HepG2 (cell line): ENCODE measurements at places on chromosomes 12 and 14.

DNA sequence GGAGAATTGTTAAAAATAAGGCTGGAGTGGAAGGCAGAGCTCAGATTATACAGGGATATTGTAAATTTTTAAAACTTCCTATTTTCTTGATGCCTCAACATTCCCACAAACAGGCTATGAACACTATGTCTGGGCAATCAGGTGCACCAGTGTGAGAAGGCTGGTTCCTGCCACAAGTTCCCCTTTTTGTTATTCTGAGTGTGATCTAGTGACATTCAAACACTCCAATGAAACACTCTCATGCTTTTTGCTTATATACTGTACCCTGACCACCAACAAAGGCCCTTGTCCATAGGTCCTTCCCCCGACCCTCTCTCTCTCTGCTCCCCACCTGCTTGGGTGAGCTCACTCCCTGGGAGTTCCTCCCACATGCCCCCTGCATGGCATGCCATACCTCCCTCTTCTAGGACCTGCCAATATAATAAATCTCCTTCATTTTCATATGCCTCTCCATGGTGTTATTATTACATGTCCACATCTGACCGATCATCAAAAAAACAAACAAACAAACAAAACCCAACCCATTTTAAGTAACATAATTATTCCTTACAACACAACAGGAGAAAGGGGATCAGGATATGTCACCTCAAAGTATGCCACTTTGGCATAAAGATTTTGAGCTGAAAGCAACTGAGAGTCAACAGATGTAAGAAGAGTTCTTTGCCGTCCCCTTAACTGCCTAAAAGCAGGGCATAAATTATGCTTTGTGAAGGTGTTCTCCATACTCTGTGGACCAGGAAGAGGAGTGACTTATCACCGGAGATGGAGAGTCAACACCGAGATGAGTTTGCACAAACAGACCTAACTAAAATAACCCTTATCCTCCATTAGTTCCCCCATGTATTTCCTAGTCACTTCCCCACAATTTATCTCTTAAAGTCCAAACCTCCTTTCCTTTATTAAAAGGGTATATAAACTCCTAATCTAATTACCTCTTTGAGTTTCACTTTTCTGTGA lies 42.5 kb upstream of the CATSPERB start:
- no peak for DNase-seq

DNA sequence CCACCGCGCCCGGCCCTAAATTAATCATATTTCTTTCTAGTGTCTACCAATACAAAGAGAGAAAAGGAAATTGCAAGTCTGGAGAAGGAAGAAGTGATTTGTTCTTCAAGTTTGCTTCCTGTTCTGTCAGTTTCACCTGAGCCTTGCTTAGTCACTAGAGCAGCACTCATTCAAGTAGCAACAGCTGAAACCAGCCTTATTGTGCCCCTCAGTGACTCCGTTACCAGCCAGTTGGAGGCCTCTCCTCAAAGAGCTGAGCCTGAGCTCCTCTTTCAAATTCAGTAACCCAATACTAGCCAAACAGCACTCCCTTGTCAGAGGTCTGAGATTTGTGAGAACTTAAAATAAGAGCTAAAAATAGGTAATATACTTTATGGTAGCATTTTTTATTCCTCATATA lies 17.4 kb downstream of the PAWR start:
- no peak for DNase-seq

DNA sequence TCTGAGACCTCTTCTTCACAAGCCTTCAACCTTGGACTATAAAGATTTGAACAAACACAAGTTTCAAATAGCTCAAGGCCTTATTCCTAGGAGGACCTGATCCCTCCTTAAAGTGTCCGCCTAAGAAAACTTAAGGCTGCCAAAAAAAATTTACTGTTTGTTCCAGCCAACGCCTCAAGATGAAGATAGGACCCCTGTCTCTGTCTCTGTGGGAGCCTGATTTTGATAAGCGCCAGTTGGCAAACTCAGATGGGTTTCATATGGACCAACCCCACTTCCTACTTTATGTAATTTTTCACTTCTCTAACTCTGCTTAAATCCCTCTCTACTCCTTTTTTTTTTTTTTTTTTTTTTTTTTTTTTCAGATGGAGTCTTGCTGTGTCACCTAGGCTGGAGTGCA lies 11.0 kb downstream of the FKBP3 start:
- DNase-seq = no peak

GRCh38 chr14:69181491-69181890 lies 9.8 kb upstream of the EXD2 start:
- DNase-seq = no peak

DNA sequence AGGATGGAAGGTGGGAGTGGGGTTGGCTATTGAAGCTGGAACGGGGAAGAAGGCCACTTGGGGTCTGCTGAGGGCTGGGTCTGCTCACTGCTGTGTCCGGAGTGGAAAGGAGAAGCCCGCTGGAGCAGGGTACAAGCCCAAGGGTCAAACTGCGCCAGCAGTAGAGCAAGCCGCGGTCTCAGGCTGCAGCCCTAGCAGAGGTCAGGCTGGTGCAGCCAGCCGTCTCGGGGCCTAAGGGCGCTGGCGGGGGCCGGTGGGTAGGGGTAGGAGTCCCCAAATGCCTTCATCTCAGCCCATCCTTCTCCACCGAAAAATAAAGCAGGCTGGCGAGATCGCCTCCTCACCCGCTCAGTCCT lies 718 bp upstream of the JDP2 start:
- DNase-seq = no peak

DNA sequence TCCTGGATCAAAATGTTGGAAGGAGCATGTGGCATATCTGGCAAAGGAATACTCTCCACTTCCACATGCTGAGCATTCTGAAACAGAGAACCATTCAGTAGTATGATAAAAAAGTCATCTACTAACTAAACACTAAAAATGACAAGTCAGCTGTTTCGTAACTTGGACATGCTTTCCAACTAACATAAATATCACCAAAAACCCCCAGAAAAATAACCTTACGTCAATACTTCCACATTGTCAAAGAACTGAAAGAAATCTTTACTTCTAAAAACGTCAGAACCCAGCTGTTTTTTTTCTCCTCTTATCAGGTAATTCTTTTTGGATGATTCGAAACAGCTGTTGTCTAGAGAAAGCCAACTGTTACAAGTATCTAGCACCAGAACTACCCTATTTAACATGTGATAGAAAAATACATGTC lies 8.2 kb downstream of the WBP11 start:
- DNase-seq = no peak

GRCh38 chr14:93091666-93092065 lies 24.1 kb downstream of the ITPK1 start:
- DNase-seq = no peak
